ENCODE measurements at places on chromosomes 7 and 10.

GRCh38 chr7:115838829-115839228 is 191.7 kb downstream of the TFEC start:
- DNase-seq: no peak

GRCh38 chr10:128024426-128024825 is 101.8 kb downstream of the MKI67 start:
- no peak for DNase-seq

GRCh38 chr7:130091999-130092398 is 21.7 kb downstream of the KLHDC10 start:
- no peak for DNase-seq

- DNase-seq: no peak
These were observed 13.6 kb downstream of the PON2 start for GRCh38 chr7:95421000-95421846.

GRCh38 chr10:93028883-93029282 is 31.7 kb upstream of the CYP26C1 start:
- no peak for DNase-seq

DNA sequence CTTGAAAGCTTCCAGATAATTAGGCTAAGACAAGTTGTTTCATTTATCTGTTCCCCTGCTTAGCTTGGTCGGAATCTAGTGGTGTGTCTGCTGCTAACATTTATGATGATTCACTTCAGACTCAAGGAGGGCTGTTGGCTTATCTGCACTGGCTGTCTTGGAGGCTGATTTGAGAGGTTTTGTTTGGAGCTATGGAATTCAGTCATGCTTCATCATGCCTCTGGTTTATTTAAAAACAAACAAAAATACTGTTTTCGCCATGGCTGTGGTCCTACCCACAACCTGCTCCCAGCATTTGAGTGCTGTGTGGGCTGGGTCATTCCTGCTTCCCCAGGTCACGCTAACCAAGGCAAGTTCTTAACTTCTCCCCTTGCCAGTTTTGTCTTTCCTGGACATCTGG is 11.7 kb upstream of the ARPC1B start:
- DNase-seq: no peak

GRCh38 chr7:11168650-11169170 is 195.0 kb downstream of the PHF14 start:
- no peak for DNase-seq

GRCh38 chr7:519484-520390 is at the start of gene PDGFA:
Gene PDGFA (minus strand): TSS chr7:519846. CDS start chr7:519001, 845 bp downstream.
- no peak for DNase-seq

DNA sequence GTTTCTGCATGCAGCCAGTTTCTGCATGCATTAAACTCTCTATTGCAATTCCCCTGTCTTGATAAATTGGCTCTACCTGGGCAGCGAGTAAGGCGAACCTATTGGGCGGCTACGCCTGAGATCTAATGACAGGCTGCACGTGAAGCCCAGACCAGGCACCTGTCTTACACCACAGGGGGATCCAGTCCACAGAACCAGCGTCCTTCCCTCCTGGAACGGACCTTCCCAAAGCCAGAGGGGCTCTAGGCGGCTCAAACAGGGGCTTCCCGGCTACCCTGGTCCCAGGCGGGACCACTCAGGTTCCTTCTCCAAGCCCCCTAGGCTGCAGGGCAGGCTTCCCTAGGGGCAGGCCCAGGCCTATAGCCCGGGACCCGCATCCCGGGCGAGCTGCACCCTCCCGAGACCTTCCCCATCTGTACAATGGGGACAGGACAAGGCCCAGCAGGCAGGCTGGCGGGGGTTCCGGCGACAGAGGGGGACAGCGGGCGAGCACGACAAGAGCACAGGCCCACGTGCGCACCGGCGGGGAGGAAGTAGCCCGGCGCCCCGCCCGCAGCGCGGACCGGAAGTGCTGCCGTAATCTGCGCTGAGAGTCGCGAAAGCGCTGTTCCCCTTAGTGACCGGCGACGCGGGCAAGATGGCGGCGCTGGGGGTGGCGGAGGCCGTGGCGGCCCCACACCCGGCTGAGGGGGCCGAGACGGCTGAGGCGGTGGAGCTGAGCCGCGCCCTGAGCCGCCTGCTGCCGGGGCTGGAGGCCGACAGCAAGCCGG is at the start of gene DNAAF5:
Gene DNAAF5 (plus strand): TSS at position 616 of the 770 bp plus-strand sequence. CDS start 22 bp downstream, at position 638.
- peak; percentile 77 for DNase-seq

DNA sequence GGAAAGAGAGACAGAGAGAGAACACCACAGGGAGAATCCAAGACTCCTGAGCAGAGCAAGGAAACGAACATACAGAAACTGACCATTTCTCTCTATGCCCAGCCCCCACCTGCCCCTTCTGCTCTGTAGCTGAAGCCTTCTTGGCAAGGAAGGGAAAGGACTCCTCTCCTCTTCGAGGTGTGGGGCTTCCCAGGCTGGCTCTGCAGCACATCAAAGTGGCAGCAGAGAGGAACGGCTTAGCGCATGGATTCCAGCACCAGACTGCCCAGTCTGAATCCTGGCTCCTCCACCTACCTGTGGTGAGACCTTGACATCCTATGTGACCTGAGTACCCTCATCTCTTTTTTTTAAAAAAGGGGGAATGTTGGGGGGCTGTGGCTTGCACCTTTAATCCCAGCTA is 69.4 kb downstream of the SH3PXD2A start:
- no peak for DNase-seq
